ENCODE measurements at places on chromosomes 3 and 15.
A peak's percentile ranks its signal among the peaks of the same experiment; 100 is the strongest.

DNA sequence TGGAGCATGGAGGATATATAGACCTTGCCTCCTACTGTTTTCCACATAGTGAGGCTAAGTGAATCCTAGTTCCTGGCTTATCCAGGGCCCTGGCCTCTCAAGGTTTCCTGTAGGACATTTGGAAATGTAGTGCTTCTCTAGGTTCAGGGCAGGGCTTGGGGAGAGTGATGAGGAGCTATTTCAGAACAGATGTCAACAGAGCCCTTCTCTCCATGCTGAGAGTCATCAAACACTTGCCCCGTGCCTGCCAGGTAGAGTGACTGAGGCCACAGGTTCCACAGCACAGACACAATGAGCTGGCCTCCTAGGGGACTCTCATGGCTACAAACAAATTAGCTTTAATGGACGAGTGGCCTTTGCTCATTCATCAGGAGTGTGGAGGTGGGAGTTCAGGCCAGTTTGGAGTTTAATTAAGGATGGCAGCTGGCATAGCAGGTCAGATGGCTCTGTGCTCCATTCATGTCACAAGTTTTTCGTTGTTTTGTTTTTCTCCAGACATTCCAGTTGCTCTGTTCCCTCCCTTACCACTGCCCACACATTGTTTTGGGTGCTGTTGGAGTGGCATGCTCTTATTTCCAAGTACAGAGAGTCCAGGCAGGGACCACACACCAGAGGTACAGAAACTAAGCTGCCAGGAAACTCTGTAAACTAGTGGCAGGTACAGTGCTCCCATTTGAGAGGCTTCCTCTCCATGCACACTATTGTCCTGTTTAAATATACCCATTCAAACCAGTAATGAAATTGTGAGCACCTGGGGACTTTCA lies 189.8 kb downstream of the RYR3 start:
- no peak for DNase-seq

DNA sequence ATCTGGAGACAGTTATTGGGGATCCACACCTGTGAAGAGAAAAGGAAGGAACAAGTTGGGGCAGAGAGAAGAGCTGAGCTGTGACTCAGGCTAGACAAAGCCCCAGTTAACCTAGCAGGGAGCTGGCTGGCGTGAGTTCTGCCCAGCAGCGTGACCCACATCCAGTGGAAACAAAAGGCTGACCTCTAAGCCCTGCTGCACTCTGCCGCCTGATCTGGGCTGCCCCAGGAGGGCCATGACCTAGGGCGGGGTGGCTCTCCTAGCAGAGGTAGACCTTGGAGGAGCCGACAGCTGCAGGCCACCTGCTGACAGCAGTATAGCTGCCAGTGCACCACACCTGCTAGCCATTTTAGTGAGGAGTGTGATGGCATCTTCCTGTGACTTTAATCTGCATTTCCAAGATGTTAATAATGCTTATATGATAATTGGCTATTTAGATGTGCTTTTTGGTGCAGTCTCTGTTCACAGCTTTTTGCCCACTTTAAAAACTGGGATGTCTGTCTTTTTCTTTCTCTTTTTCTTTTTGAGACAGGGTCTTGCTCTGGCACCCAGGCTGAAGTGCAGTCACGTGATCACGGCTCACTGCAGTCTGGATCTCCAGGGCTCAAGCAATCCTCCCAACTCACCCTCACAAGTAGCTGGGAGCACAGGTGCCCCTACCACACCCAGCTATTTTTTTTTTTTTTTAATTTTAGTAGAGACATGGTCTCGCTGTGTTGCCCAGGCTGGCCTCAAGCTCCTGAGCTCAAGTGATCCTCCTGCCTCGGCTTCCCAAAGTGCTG lies 78.1 kb downstream of the LSM3 start:
- no peak for DNase-seq

GRCh38 chr3:42831321-42831713 lies 22.1 kb downstream of the ACKR2 start:
- DNase-seq, result peak; percentile 53

DNA sequence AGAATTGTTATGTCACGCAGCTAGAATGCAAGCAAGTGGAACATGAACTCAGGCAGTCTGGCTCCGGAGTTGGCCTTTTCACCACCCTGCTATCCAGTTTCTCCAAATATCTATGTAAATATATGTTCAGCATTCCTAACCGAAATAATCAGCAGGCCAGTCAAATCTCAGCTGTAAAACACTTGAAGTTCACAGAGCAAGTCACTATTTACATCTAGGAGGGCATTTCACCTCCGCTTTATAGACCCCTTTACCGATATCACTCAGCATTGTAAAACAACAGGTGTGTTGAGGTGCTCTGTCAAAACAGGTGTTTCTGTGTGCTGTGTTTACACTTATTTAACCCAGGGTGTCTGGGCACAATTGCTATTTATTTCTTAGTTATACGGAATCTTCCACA lies 12.2 kb upstream of the HES1 start:
- no peak for DNase-seq

- DNase-seq, result no peak
Measured at GRCh38 chr3:16927485-16927884, 42.7 kb downstream of the PLCL2 start.

DNA sequence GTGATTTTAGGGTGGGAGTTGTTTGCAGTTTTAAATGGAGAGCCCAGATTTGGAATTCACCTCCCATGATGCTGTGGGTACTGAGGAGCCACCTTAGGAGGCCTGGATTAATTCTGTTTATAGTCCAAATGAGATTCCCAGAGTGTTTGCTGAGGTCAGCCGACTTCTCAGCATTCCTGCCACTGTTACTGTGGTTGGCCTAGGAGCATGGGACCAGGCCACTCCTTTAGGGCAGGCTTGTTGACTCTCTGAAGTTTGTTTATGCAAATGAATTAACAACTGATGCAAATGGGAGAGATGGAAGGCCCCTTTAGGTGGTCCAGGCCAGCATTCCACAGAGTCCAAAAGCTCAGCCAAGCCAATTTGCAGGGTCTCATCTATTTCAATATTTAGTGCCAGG lies 46.1 kb downstream of the CACNA2D3 start:
- DNase-seq, result no peak

GRCh38 chr3:156728267-156728985 lies 54.0 kb downstream of the TIPARP start:
- DNase-seq, result no peak

DNA sequence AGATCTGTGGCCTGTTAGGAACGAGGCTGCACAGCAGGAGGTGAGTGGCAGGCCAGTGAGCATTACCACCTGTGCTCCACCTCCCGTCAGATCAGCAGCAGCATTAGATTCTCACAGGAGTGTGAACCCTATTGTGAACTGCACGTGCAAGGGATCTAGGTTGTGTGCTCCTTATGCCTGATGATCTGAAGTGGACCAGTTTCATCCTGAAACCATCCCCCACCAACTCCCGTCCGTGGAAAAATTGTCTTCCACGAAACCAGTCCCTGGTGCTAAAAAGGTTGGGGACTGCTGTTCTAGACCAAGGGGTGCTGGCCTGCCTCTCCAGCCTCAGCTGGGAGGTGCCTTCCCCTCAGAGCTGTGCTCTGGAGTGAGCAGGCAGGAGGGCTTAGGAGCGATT lies 61.4 kb downstream of the RPLP1 start:
- DNase-seq, result no peak

GRCh38 chr15:96818861-96819260 lies 488.4 kb downstream of the NR2F2 start:
- no peak for DNase-seq

GRCh38 chr3:11545186-11545851 lies 98.4 kb downstream of the VGLL4 start:
- no peak for DNase-seq

DNA sequence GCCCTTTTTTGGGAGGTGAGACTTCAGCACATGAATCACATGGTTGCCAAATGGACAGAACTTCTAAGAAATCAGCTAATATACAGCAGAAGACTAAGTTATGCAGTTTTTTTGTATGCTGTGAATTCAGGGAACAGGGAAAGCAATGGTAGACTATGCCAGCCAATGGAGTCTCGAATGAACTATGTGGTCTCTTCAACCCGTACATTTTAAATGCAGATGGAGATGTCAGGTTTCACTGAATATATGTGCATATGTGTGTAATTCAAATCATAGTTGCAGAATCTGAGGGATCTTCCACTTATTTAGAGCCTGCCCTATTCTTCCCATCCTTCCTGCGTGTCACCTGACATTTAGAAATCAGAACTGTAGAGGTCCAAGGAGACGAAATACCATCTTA lies 187.9 kb downstream of the SLCO3A1 start:
- DNase-seq, result no peak

- DNase-seq, result no peak
Measured at GRCh38 chr15:64029110-64029509, 17.2 kb downstream of the DAPK2 start.

- DNase-seq, result no peak
Measured at GRCh38 chr15:43420435-43420834, 49.5 kb downstream of the TUBGCP4 start.

DNA sequence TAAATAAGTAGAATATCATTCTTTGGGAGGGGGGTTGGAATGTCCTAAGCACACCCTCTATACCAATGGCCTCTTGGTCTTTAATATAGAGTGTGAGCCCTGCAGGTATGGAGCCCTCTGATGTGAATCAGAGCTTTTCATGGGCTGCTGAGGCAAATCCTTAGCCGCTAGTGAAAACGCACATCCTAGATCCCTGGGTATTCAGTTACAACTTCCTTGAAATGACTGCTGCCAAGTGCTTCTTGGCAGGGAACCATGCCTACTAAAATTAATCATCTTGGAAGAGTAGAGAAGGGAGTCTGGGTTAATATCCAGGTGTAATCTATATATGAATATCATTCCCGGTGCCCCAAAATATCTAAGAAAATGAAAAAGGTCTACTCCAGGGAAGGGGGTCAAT lies 109.1 kb downstream of the POLQ start:
- DNase-seq, result peak; percentile 20

- DNase-seq, result no peak
Measured at GRCh38 chr3:10917176-10917575, 75.4 kb upstream of the SLC6A1 start.

GRCh38 chr3:147471741-147472140 lies 62.6 kb downstream of the ZIC1 start:
- DNase-seq, result no peak

GRCh38 chr3:16066975-16067374 lies 107.5 kb upstream of the GALNT15 start:
- DNase-seq, result peak; percentile 68

GRCh38 chr3:14159426-14159825 lies 19.0 kb downstream of the XPC start:
- DNase-seq, result no peak

DNA sequence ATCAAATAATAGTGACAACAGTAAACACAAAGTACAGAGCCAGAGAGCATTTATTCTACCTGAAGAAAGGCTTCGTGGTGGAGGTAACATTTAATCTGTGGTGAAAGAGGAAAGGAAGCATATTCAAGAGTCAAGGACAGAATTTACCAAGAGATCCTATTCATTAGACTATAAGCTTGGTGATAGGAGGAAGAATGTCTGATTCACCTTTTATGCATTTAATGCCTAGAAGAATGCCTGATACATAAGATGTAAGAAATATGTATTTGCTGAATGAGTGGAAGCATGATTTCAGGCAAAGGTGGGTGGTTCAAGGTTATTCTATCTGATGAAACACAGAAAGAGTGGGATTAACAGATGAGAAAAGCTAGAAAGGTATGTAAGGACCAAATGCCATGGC lies 119.8 kb downstream of the SERPINI1 start:
- DNase-seq, result no peak

- no peak for DNase-seq
Measured at GRCh38 chr15:31403606-31404005, 77.0 kb downstream of the KLF13 start.

GRCh38 chr3:427128-427527 lies 230.6 kb downstream of the CHL1 start:
- no peak for DNase-seq

DNA sequence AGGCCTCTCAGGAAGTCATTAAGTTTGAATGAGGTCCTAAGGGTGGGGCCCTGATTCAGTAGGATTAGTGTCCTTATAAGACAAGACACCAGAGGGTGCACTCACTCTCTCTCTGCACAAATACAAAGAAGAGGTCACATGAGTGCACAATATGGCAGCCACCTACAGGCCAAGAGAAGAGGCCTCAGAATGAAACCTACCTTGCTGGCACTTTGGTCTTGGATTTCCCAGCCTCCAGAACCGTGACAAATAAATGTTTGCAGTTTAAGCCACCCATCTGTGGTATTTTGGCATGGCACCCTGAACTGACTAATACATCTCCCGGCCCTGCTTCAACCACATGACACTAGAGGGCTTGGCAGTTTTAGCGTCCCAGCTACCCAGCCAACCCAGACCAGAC lies 73.9 kb upstream of the CHRNB4 start:
- DNase-seq, result peak; percentile 37

DNA sequence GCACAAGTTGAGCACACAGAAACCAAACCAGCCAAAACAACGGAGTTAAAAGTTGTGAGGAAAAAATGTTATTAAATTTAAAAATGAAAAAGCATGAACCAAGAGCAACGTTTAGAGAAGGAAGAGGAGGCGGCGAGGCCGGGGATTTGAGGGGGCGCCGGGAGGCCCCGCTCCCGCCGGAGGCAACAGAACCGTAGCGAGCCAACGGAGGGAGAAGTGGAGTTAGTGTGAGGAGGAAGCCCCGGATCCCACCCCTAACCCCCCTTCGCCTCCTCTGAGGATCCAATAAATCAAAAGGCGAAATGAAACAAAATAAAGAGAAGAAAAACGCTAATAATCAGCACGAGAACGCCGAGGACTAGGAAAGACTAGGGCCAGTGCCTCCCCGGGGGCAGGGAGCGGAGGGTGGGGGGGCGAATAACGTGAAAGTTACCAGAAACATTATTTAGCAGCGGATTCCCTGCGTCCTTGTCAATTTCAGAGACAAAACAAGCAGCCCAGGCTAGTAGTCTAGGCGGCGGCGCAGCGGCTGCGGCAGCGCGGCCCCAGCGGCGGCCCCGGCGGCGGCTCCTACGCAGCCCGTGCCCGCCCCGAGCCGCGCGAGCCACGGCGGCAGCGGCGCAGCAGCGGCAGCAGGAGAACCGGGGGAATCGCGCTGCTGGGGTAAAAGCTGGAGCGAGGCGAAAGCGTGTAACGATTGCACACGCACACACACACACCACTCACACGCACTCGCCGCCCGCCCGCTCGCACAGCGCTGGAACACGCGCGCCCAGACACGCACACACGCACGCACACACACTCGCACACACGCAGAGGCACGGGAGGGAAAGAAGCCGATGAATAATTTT lies 1.7 kb downstream of the MEIS2 start:
- DNase-seq, result no peak

DNA sequence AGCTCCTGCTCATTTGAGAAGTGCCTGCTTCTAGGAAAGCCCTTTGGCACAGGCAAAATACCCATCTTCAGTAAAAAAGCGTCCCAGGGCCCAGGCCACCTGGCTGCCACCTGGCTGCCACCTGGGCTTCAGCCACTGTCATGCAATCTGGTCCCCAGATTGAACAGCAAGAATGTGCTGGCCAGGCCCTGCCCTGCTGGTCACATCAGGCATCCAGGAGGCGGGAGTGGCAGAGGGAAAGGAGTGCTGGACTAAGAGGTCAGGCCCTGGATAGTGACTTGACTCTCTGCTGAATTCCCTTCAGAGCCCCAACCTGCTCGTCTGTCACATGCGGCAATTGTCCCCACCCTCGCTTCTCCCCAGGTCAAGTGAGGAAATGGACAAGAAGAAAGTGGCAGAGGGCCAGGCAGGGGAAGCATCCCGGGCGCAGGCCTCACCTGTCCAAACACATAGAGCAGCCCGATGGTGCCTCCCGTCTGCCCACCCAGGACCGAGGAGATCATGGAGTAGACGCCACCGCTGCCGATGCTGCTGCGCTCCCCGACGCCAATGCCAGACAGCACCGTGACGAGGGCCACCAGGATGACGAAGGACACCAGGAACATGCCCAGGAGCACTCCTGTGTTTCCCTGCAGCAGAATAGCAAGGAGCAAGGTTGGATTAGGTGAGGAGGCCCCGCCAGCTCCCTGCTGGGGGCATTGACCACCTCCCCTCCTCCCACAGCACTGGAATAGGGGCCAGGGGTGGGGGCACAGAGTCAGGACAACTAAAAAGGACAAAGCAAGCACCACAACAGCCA lies 25.5 kb downstream of the SLC12A8 start:
- no peak for DNase-seq

Measured in NCI-H226 (cell line).